Activated naive CD8-positive, alpha-beta T cell treated with anti-CD3 and anti-CD28 coated beads, Interleukin-2, amount 50 U/mL, for 16 hours (primary cell): ENCODE measurements at places on chromosomes 4 and X.

DNA sequence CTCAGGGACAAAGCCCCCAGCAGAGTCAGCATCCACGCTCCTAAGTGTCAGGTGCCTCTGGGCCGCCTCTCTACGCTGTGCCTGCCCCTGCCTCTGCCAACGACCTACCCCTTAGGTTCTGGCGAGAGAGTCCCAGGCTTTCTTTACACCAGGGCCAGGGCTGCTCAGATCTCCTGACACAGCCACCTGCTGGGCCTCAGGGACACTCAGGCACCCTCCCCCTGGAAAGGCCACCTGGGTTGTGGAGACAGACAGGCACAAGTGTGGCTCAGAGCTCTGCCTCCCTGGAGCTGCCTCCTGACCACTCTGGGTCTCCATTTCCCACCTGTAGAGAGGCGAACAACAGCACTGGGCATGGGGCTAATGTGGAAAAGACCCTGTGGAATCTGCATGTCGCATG is 90.0 kb upstream of the ADRA2C start:
- no peak for DNase-seq

DNA sequence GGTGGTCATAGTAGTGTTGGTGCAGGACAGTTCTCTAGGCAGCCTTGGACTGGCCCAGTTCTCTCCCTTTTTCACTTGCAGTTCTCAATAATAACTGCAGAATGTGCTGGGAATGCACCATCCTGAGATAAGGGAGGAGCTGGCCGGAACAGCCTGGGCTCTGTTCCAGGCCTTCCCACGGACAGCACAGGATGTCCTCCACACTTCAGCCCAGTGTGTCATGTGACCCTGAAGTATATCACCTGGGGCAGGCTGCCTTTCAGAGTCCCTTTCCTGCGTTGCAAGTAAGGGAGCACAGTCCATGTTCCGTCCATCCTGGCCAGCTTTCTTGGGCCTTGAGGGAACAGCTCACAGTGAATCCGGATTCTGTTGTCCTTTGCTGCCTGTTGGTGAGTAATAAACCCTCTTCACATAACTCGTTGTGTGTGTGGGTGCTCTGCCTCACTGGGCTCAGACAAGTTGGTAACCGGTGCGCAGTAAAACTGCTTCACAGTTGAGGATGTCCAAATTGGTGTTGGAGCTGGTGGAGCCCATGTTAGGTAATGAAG is 32.3 kb upstream of the BBS12 start:
- DNase-seq: no peak

DNA sequence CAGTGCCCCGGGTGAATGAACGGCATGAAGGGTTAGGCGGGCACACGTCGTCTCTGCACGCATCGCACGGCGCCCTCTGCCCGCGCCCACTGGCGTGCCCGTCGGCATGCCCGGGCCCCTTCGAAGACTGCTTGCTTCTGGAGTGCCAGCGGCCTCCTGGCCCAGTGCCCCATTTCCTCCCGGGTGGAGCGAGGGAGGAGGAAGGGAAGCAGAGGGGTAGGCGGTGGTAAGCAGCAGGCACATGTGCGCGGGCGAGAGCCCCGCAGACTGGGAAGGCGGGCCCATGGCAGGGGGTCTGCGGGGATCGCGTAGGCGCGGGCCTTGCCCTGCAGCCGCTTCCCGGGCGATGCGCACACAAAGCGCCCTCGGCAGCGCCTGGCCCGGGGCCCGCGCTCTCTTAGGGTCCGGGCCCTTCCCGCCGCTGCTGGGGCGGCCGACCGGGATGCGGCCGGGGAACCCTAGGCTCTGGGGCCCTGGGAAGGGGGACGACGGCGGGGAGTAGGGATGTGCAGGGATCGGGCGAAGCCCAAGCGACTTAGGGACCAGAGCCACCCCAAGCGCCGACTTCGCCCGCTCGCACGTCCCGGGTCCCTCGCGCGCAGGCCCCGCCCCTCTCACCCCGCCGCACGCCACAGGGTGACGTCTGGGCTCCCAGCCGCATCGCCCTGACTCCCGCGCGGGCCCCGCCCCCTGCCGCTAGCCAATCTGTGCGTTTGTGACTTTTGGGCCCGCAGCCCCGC is 866 bp upstream of the EMD start:
- no peak for DNase-seq

GRCh38 chr4:186351668-186352194 is 85.7 kb downstream of the F11 start:
- no peak for DNase-seq

- DNase-seq: no peak
Observed at GRCh38 chr4:39936565-39937418, 40.9 kb downstream of the PDS5A start.

DNA sequence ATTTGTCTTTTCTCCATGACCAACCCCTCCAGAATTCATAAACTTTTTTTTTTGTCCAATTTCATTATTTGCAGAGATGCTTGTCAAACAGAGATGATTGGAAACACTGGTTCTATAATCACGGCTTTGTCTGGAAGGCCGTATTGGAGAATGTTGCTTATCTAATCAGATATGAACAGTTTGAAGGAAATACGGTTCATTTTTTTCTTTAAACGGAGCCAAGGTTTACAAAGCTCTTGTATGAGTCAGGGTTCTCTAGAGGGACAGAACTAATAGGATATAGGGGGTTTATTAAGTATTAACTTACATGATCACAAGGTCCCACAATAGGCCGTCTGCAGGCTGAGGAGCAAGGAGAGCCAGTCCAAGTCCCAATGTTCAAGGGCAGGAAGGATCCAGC is 1415.8 kb downstream of the C4orf33 start:
- no peak for DNase-seq

DNA sequence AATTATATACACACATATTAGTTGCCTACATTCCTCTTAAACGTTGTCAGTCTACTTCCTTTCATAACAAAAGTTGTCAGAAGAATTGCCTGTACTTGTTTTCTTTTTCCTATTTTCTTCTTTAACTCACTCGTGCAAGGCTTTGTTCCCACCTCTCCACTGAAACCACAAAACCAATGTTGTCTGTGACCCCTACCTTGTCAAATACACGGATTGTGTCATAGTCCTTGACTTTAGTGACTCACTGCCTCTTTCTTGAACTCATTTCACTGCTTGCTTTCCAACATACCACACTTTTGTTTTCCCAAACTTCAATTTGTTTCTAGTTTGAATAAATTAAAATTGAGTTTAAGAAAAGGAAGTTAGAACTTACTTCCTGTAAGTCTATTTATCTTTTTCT is 283.9 kb upstream of the AGA start:
- no peak for DNase-seq

DNA sequence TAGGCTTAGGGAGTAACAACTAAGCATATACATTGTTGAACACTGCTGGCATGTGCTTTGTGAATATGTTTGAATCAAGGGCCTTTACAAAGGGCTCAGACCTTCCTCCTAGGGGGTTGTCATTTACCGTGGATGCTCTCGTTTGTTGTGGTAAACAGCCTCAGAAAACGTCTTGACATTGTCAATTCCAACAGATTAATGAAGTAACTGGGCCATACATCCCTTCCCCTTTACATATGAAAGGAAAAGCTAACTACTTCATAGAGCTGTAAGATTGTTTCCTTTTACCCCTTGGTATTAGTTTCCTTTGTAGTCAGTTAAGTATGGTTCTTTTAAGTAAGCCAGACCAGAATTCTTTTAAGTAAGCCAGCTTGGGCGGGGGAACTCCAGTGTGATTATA is 42.9 kb downstream of the FAT4 start:
- no peak for DNase-seq

GRCh38 chr4:42399393-42399792 is 2.1 kb downstream of the SHISA3 start:
- DNase-seq: no peak

DNA sequence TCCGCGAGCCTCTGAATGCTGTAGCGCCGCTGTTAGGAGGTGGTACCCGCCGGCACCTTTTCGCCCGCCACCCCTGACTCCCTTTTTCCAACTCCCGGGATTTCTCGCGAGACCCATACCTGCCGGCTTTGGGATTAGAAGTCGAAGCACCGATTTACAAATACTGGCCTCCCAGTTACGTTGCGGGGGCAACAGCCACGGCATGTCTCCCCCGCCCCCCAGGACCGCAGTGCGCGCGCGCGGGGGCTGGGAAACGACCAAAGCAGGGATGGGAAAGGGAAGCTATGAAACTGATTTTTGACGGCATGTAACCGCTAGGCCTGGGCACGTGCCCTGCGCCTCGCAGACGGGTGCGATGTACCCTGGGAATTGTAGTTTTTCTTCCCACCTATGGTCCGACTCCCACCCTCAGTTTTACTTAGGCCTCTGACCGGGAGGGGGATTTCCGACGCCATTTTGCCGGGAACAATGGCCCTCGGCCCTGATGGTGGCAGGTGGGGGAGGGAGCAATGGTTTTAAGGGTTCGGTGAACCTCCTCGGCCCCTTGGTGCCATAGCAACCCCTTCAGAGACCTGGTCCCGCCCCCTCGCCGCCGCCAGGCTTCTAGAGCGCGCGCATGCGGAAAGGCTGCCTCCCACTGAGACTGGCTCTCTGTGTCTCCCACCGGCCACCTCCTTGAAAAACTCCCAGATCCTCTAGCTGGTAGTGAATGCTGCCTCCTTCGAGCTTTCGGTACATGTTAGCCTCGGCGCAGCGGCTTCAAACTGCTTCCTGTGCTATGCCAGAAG is 772 bp upstream of the WNK3 start:
- peak; percentile 14 for DNase-seq

DNA sequence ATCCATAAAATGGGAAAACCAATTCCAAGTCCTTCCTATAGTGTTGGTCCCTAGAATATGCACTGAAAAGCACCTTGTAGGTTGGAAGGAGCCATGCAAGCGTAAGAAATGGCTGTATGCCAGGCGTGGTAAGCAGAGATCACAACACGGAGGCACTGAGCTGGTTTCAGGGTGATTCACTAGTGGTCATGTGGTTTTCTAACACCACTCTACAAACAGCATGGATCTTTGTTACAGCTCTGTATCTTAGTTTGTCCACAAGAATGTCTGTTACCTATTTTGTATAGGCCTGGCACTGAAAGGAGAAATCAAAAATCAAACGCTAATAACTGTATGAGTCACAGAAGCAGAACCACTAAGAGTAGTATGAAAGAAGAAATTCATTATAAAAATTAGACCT is 71.9 kb downstream of the MAGEB17 start:
- no peak for DNase-seq

DNA sequence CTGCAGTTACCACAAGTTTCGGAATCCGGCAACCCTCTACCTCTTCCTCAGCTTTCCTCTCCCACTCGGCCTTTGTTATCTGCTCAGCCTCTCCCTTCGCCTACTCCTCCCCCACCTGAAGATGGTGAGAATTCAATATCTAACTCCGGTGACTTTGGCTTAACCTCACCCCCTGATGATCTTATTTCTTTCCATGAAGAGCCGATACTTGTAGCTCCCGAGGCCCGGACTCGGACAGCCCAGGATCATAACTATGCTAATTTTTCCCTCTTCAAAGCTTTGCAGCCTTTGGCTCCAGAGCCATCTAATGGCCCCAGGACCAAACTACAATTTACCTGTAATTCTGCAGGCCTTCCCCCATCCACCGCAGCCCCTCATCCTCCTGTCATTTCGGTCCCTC is 32.0 kb upstream of the MGST2 start:
- DNase-seq: no peak

DNA sequence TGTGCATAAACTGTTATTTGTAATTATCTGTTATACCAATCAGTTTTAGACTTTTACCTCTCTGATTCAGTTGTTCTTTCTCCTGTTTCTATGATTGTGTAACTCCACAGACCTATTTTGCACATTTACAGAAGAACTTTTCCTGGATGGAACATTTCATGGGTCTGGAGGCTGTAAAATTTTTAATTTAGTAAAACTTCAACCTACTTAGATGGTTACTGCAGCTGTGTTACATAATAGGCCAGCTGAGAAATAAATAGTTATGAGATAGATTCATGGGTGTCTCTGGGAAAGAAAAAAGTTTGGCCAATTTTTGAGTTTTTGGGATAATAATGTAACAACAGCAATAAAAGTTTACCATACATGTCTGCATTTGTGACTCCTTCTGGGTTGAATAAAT is 253.5 kb downstream of the ARHGAP24 start:
- no peak for DNase-seq

GRCh38 chrX:112834031-112834845 is 6.4 kb downstream of the AMOT start:
- DNase-seq: no peak

DNA sequence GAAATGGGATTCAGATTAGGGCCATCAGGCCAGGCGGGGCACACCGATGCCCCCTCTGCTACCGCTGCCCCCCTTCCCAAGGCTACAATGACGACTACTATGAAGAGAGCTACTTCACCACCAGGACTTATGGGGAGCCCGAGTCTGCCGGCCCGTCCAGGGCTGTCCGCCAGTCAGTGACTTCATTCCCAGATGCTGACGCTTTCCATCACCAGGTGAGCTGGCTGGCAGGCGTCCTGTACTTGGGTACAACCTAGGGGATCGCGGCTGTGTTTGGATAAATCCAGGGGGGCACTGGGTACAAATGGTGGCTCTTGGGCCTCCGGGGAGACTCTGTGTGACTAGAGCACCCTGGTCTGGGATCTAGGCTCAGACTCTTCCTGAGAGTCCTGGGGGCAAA is 1.1 kb downstream of the EMD start:
- no peak for DNase-seq

- DNase-seq: no peak
Observed at GRCh38 chr4:75189711-75190335, 256.9 kb downstream of the PARM1 start.

DNA sequence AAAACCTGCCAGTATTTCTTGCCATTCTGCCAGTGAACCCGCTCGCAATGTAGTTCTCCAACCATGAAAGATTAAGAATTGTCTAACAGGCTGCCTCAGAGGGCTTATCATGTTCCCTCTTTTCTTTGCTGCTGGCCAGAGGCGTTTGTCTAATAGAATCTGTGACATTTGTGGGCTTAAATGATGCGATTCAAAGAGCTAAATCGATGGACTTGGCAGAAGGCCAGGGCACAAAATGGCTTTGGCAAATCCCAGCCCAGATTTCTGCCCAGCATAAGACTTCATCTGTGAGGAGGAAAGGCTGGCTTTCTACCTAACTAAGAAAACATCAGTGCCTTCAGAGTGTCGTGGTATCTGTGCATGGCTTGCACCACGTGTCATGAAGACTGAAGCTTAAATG is 79.9 kb downstream of the TRPC5OS start:
- no peak for DNase-seq

DNA sequence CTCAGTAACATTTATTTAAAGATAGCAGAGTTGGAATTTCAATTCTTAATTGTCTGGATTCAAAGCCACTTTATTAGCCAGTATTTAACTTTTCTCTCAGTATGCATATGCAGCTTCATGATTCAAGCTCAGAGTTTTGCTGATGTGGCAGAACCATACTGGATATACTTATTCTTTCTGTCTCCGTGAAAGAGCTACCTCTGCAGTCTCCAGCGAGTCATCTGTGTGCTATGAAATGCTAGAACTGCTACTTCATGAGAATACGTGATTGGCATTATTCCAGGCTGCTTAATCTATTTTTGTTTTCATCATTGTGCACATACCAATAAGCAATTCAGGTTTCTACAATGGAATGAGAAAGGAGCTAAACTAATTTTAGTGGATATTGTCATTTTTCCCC is 743.7 kb downstream of the C4orf33 start:
- DNase-seq: no peak

- no peak for DNase-seq
Observed at GRCh38 chr4:74625981-74626380, 168.3 kb downstream of the BTC start.
